Mesenteric fat pad (tissue), 1 donor: ENCODE measurements at places on chromosomes 1 and 21.

GRCh38 chr21:28464095-28464494, 528.6 kb downstream of the LTN1 start:
- no peak for DNase-seq

DNA sequence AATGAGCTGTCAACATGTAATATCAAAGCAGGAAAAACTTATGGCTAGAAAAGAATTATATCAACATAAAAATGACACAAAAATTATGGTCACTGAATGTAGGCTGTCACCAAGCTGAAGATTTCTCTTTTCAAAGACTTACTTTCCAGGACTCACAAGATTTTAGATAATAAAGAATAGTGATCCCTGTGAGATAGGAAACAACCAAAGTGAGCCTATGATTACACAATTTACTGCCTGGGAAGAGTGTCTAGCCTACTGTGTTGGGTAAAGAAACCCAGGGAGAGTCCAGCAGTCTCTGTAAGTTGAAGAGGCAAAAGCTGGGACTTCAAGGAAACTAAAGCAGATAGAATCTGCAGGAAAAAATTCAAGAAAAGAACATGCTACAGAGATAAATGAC, 20.2 kb upstream of the RGS1 start:
- DNase-seq, result no peak

GRCh38 chr1:206606867-206607266, 5.4 kb downstream of the EIF2D start:
- DNase-seq, result no peak

GRCh38 chr1:56952501-56952900, 13.3 kb downstream of the C8B start:
- no peak for DNase-seq
